T-cell (primary cell): ENCODE measurements at places on chromosomes 2 and 18.

GRCh38 chr2:169619946-169620345 lies 35.8 kb downstream of the PPIG start:
- no peak for DNase-seq

DNA sequence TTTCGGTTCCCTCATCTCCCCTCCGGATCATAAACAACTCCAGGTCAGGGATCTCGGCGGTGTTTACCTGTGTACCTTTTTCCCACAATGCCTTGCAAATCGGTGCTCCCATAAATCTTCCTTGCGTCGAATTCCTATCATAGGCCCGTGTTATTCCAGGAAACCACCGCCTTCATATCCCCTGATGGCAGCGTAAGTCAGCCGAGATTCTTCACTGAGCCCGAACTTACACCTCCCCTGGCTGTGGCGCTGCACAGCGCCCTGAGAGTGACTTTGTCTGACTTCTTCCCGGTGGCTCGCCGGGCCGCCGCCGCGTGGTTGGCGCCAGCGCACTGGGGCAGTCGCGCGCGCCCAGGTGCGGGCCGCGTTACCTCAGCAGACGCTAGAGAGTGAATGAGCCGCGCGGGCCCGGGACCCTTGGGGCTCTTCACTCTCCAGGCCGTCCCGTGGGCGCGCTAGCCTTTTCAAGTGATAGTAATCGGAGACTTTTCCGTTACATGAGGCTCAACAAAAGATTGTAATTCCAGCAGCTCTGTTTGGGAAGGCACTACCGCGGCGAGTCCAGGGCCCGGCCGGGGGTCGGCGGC lies 101.6 kb downstream of the SPTBN1 start:
- peak; percentile 78 for DNase-seq

DNA sequence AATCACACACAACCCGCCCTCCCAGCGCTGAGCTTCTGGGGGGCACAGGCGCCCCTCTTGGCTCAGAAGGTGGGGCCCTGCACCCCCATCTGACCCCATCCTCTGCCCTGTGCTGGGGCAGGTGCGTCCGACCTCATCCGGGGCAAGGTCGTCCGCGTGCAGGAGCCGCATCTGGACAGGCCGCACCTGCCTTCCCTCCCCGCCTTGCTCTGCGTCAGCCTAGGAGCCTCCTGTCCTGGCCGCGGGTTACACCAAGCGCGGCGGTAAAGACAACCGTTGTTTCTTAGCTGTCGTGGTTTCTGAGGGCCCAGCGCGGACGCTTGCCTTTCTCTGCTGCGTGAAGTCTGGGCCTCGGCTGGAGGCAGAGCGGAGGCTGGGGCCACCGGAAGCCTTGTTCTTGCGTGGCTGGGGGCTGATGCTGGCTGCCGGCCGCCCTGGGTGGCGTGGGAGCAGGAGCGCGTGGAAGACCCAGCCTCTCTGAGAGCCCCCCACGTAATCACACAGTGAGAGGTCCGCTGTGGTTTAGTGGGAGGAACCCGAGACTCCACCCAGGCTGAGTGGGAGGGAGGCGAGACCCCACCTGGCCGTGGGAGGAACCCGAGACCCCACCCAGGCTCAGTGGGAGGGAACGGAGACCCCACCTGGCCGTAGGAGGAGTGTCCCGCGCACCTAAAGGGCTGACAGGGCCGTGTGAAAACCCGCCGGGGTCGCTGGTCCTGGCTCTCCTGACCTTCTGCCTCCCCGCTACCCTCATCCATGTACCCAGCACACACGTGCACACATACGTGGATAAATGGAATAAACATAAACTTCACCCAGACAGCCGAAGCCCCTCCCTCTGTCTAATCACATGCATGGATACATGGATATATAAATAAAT lies 51.8 kb downstream of the KCNG2 start:
- DNase-seq: no peak

DNA sequence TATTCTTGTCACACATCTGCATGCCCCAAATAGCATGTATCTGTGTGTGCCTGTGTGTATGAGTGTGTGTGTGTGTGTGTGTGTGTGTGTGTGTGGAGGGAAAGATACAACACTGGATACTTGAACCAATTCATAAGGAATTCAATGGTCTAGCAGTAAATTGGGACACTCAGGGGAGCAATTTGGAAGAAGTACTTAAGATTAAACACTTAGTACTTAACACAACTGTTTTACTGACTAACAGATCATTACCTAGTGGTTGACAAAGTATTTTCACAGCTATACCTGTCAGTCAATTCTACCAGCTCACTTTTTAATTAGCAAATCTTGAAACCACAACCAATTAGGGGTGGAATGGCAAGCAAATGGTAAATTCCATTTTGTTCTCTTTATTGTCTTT lies 1024.1 kb downstream of the TMEM182 start:
- no peak for DNase-seq

DNA sequence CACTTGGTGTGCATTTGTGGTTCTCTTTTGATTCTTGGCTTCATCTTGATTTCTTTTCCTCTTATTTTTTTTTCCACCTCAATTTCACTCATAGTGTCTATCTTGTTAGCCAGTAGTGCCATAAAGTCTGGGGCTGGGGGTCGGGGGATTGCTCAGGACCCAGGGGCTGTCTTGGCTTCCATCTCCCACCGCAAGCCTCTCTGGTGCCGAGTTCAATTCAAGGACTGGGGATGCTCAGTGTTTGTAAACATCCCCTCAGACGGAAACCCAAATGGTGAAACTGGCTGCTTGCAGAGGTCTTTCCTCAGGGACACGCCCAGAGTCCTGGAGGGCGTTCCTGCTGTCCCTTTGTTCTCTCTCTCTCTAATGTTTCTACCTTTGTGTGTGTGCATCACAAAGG lies 173.3 kb downstream of the TWIST2 start:
- no peak for DNase-seq

DNA sequence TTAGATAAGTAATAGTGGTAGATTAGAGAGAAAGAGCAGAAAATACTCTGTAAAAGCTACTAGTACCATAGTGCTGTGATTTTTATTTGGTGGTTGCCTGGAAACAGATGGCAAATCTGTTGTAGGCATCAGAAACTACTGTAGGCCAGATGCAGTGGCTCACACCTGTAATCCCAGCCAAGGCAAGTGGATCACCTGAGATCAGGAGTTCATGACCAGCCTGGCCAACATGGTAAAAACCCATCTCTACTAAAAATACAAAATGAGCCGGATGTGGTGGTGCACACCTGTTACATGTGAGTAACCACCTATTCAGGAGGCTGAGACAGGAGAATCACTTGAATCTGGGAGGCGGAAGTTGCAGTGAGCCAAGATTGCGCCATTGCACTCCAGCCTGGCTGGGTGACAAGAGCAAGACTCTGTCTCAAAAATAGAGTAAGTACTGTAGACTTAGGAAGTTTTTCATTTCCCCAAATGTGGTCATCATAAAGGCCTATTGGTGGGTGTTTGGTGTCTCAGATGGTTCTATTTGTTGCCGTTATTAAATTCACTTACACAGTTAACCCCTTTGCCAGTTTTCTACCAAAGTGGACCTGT lies 79.6 kb downstream of the SPTBN1 start:
- no peak for DNase-seq

DNA sequence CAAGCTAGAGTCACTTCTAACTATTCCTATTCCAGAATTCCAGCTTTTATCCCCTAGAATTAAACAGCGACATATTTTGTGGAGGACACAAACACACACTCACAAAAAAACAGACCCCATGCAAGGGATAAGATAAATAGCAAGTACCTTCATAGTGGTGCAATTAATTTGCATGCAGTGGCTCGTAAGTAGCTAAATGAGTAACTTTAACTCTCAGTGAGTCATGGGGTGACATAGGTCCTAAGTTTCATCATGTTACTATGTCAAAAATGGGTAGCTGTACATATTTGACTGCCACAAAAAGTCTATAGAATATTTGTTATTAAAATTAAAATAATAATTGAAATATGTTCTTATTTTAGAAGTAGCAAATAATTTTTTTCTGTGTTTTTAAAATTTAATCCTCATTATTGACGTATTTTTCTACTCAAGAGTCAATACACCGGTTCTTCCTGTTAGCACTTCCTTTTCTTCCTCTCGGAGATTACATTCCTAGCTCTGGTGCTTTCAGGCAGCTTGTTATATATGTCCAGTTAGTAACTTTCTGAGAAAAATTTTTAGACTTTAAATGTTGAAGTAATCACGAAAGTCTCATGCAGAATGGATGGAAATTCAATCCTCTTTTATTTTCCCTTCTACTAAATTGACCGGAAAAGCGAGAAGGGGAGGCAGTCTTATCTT lies 247.0 kb downstream of the KCNH7 start:
- no peak for DNase-seq

GRCh38 chr18:23136326-23137096 lies 1.2 kb downstream of the CABLES1 start:
- no peak for DNase-seq

GRCh38 chr2:106165561-106165960 lies 28.5 kb downstream of the UXS1 start:
- no peak for DNase-seq

- DNase-seq: no peak
These were observed 403.0 kb downstream of the NBAS start for GRCh38 chr2:15158100-15158499.

DNA sequence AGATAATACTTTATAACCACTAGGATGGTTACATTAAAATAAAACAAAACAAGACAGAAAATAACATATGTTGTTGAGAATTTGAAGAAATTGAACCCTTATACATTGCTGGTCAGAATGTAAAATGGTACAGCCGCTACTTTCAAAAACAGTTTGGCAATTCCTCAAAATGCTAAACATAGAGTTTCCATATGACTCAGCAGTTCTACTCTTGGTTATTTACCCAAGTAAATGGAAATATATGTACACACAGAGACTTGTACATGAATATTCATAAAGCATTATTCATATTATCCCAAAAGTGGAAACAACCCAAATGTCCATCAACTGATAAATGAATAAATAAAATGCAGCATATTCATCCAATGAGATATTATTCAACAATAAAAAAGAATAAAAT lies 92.5 kb upstream of the LRATD1 start:
- no peak for DNase-seq

GRCh38 chr2:94999431-94999883 lies 26.1 kb upstream of the MAL start:
- no peak for DNase-seq

- DNase-seq: no peak
These were observed 48.9 kb downstream of the COPS8 start for GRCh38 chr2:237134321-237135230.

- DNase-seq: no peak
These were observed 361.8 kb upstream of the CWC22 start for GRCh38 chr2:180368881-180369280.

GRCh38 chr18:39655341-39655740 lies 2089.7 kb upstream of the CELF4 start:
- no peak for DNase-seq

- DNase-seq: no peak
These were observed 5.8 kb downstream of the TET3 start for GRCh38 chr2:73990531-73990930.

GRCh38 chr18:13284330-13285027 lies 65.9 kb downstream of the LDLRAD4 start:
- DNase-seq: no peak

DNA sequence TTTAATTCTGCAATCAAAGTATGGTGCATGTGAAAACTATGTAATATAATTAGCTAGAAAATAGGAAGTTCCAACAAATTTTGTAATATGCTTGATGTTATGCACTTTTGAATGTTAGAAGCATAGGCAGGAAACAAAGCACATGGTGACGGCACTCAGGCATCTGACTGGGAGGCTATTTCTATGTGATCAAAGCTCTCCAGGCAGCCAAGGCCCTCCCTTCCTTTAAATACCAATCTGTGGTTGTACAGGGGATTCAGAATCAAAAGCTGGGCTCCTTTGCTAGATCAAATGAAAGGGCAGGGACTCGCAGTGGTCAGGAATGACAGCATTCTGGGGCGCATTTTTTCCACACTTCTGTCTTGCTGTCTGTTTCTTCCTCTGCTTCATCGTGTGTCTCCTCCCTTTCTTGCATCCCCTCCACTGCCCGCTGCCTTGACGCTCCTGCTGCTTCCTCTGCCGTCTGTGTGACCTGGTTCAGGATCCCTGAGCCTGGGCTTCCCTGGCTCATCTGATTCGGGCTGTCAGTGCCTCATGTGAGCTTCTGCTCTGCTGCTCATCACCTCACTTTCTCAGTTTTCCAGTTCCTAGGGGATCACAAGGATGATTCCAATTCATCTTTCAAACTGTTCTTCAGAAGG lies 30.9 kb downstream of the TMEM182 start:
- no peak for DNase-seq

DNA sequence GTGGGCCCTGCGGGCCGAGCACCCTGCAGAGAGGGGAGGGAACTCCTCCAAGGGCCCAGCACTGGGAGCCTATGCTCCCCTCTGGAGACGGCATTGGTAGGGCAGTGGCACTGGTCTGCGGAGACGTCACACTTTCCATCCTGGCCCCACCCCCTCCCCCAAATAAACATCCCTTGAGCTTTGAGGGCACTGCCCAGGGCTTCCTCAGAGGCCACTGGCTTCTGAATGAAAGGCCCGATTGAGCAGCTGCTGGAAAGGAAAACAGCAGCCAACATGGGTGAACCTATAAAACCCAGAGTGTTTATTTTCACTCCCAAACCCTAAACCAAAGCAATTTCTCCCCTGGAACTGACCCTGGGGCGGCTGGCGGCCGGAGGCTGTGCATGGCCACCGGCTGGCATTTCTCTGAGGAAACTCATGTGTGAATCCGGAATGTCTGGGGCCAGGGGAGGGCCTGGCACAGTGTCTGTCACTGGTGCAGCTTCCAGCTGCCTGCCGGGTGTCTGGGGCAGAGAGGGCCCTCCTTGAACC lies 138.9 kb downstream of the DYSF start:
- no peak for DNase-seq

DNA sequence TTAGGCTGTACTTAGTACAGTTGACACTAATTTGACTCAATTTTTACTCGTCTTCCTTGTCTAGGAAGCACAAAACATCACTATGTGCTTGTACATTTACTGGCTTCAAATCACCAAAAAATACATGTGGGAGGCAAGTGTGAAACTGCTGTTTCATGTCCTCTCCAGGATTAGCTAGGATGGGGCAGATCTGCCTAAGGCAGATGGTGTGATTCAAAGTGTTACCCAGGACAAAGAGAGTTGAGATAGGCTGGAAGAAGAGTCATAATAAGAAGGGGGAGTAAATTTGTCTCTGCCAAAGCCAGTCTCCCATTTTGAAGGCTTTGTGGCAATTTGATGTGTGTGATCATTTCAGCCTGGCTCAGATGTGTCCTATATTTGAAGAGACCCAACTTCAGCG lies 821.6 kb upstream of the ZEB2 start:
- DNase-seq: no peak

DNA sequence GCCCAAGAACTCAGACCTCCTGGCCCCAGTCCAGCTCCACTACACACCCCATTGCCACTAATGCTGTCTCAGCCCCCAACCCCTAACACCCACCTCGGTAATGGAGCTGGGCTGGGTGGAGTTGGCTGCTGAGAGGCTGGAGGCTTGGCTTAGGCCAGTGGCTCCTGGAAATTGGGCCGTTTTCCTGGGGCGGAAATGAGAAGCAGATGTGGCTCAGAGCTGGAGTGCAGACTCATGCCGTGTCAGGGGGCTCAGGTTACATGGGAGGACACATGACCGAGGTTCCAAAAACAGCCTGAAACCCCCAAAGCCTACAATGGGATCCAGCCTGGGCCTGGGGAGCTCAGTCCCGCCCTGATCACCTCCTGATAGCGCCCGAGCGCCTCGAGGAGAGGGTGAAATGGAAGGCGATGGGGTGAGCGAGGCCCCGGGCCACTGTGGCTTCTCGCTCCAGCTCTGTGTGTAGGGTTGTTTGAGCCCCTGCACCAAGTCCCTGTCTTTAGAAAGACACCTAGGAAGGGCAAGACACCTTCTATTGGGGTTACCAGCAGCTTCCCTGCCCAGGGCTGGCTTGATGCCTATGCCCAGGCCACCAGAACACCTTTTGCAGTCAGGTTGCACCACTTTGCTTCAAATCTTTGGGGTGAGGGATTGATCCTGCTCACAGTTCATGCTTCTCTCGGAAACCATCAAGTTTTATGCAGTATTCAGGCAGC lies 175.7 kb upstream of the HAAO start:
- no peak for DNase-seq
